ENCODE measurements at places on chromosomes 6 and 20.

DNA sequence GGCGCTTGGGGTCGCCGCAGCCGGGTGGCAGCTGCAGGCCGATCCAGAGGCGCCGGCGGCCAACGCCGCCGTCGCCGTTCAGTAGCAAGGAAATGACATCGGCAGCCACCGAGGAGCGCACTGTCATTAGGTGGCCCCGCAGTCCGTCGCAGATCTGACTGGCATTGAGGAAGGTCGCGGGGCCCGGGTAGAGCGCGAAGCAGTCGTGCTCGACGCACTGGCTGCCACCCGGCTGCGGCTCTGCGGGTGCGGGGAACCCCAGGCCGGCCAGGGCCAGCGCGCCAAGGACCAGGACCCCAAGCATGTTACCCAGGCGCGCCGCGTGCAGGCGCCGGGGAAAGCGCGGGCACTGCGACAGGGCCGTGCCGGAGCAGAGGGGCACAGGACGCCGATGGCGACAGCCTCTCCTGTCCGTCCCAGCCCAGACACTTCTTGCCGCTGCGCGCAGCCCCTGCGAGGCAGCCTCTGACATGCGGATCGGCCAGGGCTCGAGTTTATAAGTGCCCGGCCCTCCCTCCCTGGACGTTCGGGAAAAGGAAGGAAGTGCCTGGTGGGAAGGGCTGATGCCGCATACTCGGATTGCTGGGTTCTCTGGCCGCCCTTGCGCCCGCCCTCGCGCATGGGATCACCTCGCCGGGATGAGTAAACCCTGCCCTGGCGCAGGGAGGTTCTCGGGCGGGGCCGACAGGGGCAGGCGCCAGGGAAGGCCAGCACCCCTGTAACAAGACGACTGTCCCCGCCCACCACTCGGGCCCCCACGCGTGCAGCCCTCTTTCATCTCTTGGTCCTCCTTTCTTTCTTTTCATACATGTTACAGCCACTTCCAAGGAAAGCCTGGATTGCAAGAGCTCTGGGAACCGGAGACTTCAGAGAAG, at the start of gene THBD:
Gene THBD, minus strand, starts transcription at position 472 of the 875 bp plus-strand sequence. Its CDS starts 168 bp downstream, at position 304.
- DNase-seq, result no peak

DNA sequence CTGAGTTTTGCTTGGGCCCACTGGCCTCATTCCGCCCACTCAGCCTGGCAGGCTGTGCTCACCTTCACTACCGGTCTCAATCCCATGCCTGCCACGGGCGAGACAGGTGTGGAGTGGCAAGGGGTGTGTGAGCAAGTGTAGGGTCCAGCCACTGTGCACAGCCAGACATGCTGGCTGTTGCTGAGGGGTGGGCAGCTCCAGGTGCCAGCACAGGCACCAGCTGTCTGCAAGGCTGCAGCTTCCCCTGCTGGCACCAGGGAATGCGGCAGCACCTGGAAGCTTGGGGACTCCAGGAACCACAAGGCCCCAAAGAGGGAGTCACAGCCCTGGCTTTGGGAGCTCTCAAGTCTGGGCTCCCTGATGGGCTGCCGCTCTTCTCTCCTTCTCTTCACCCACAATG, 372.7 kb downstream of the CBLN4 start:
- DNase-seq, result no peak

DNA sequence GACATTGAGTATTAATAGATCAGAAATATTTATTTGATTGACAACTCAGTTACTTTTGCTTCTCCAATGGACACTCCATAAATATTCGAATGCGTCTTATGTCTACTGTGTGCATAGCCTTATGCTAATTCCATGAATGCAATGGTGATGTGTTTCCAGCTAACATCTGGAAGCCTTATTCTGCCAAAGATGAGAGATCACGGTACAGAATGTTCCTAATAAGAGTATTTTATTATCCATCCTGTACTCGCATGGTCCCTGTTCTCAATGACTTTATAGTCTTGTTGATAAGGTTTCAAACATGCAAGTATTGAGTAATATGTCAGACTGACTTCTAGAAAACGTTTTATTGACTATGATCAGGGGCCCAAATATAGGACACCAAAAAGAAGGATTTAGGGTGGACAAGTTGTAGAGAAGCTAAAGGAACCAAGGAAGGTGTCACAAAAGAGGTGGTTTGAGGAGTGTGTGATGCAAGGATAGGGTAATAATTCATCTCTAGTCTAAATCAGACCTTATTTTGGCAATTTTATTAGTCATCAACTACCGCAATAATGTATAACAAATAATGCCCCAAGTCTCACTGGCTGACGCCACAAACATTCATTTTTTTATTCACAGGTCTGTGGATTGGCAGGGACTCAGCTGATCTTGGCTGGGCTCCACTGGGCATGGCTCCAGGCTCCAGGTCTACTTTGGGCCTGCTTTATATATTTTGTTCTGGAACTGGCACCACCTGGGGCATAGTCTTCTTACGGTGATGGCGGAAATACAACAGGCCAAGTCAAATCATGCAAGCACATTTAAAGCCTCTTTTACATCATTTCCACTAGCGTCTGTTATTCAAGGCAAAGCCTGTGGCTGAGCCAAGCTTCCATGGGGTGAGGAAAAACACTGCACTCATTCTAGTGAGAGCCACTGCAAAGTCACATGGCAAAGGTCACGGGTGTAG, 24.5 kb upstream of the CD83 start:
- no peak for DNase-seq

DNA sequence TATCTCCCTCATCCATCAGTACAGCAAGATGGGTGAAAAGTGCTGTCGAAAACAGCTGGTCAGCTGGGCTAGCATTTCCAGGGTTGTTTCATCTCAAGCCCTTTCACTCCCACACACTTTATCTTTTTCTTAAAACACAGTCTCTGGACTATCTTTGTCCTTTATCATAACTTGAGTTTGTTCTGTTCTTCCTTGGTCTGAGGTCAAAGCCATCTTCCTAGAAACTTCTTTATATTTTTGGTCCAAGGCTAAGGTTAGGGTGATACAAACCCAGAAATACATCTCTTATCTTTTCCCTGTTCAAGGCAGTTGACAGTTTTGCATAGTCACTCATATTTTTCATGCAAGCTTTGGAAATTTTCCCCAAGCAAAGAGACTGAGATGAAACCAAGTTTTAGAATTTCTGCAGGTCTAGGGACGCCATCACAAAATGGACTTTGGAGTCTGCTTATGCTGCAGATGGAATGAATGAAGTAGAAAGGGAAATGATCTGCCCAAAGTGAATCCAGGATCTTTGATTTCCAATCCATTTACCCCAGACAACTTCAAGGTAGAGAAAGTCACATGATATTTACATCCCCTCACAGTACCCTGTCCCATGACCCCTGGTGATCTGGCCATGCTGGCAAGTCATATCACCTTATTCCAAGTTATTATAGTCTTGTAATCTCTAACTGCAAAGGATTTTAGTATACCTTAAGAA, 297.0 kb downstream of the ZNF217 start:
- DNase-seq, result no peak

- DNase-seq, result no peak
Measured at GRCh38 chr6:89359561-89359960, 7.0 kb upstream of the UBE2J1 start.

DNA sequence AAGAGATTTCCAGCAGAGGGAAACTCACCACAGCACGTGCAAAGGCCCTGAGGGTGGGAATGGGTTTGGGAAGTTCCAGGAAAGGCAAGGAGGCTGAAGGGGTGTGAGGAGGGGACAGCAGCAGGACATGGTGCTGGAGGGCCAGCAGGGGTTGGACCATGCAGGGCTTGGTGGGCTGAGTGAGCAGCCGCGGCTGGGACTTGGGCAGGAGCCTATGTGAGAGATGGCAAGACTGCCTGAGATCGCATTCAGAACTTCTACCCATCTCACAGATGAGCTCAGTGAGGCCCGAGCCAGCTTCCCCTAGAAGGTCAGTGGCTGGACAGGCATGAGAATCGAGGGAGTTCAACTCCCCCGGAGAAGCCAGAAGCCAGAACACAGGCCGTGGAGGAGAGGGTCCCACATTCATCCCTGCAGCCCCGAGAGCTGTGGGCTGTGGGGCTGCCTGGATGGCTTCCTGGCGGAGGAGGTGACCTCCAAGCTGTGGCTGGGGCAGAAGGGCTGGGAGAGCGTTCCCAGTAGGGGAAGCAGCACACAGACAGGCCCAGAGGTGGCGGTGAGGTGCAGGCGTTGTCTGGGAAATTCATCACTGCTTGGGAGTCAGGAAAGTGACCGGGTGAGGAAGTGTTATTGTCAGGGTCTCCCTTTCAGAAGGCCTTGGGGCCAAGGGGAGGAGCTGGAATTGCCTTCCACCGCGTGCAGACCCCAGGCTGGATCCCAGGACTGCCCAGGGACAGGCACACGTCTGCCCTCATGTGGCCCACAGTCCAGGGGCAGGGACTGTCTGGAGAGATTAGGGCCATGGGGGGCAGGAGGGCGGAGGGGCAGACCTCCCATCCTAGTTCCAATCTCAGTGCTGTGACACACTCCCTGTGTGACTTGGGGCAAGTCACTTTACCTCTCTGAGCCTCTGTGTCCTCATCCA, 103.8 kb downstream of the CEBPB start:
- DNase-seq, result no peak

- DNase-seq, result peak; percentile 27
Measured at GRCh38 chr6:96522465-96523009, 931 bp downstream of the UFL1 start.

GRCh38 chr6:56335726-56336125, 88.3 kb upstream of the COL21A1 start:
- DNase-seq, result no peak

GRCh38 chr6:116363759-116364158, 7.0 kb upstream of the DSE start:
- no peak for DNase-seq

- DNase-seq, result no peak
Measured at GRCh38 chr6:155678361-155678760, 222.7 kb upstream of the NOX3 start.
